ENCODE measurements at places on chromosomes 6 and 20.

GRCh38 chr20:51354191-51354768 is 188.2 kb downstream of the NFATC2 start:
- DNase-seq, result no peak

GRCh38 chr6:101779051-101779844 is 385.7 kb downstream of the GRIK2 start:
- peak; percentile 51 for DNase-seq

DNA sequence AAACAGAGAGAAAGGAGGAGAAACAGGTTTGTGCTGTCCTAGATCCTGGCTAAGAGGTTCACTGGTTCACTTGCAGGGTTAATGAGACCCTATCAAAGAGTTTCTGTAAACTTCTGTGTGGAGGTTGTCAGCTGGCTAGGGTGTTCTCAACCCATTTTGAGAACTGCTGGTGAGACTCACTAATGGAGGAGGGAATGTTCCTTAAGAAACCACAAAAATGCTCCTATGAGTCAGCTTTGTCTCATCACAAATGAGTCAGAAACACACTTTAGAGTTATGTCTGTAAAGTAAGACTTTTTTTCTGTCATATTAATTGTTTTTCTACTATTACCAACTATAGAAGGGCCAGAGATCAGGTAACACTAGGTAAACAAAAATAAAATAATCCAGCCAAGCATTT is 884.4 kb downstream of the PHF3 start:
- DNase-seq, result no peak

DNA sequence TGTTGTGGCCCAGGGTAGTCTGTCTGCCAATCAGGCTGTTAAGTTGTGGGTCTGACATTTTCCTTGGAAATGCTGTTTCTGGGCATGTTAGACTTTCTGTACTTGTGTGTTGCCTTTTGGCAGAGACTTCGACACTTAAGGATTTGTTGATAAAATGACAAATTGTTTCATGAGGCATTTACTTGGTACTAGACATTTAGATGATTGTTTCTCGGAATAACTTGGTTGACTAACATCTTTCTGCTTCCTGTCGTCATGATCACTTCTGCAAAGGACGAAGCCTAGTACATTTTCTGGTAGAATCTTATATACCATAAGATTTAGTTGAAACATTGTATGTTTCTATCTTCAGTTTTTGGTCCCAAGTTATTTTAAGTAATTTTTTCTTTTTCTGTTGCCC is 34.1 kb downstream of the UTRN start:
- peak; percentile 64 for DNase-seq

- no peak for DNase-seq
Observed at GRCh38 chr20:60341062-60341461, 382.8 kb downstream of the CDH26 start.

DNA sequence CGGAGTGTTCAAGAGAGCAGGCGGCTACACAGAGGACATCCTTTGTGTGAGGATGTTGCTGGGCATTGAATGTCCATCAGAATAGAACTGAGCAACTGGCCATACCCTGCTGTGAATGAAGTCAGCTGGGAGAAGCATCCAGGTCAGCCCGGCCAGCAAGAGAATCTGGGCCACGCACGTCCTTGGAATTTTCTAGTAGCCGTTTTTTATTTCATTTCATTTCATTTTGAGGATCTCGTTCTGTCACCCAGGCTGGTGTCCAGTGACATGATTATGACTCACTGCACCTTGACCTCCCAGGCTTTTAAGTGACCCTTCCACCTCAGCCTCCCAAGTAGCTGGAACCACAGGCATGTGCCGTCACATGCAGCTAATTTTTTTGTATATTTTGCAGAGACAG is 97.9 kb downstream of the SSR1 start:
- no peak for DNase-seq

- no peak for DNase-seq
Observed at GRCh38 chr6:160039441-160039840, 70.6 kb downstream of the IGF2R start.

DNA sequence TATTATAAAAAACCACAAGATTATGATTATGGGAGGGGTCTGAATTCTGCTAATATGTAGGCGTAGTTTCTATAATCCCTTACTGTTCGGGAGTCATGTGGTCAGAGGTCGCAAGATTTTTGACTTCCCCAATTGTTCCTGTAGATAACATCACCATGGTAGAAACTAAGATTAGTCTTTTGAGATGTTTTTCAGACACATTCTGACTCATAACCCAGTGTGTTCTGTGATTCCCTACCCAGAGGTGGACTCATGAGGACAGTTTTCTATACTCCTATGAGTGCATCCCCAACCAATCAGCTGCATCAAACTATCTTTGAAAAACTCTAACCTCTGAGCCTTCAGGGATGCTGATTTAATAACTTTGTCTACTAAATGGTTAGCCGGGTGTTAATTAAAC is 175.5 kb downstream of the RFPL4B start:
- DNase-seq, result no peak

GRCh38 chr6:89375427-89376267 is 23.1 kb upstream of the UBE2J1 start:
- DNase-seq, result peak; percentile 37

- DNase-seq, result no peak
Observed at GRCh38 chr6:129368076-129368475, 341.9 kb downstream of the ARHGAP18 start.

- DNase-seq, result no peak
Observed at GRCh38 chr20:25072226-25072811, 9.6 kb downstream of the VSX1 start.

DNA sequence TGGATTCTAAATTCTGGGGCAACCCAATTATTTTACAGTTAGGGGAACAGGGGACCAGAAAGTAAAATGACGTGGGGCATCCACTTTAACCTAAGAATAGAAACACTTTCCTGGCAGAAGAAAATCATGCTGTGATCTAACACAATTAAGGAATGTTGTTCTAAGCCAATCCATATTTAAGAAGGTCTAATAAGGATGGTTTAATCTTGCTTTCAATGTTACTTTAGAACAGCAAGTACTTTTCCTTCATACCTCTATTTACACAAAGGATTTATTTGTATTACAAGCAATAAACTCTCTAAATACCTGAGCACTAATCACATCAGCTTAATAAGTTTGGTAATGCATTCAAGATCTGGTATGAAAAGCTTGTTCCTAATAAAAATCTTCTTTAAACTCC is 32.4 kb downstream of the SLC2A12 start:
- no peak for DNase-seq

GRCh38 chr6:142238881-142239280 is 62.9 kb upstream of the ADGRG6 start:
- no peak for DNase-seq

DNA sequence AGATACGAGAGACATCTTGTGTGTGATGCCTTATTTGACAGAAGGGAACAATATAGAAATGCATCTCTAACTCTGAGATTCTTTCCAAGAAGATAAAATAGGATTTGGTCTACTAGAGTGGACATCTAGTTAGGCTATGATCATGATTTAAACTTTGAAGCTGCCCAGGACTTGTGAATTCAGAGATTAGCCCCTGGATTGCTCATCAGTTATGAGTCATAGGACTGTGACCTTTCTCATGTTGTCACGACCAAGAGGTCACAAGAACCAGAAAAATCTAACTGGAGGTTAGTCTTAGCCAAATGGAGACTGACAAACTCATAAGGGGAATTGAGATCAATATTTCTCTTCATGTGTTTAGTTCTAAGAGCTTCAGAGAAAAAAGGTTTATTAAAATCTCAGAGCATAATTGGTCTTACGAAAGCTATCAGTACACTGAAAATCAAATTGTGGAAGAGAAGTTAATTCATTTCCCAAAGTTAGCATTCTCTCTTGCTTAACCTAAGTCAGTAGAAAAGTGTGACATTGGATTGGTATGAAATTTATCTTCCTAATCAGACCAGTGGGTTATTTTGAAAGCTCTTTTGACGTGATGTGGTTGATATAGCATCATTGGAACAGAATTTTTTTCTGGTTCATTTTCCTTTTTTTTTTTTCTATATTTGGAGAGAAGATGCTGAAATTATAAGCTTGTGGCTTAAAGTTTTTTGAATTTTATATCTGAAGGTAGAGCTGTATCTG is 245.7 kb downstream of the RNF144B start:
- DNase-seq, result no peak

GRCh38 chr6:56278171-56278591 is 30.8 kb upstream of the COL21A1 start:
- DNase-seq, result no peak

DNA sequence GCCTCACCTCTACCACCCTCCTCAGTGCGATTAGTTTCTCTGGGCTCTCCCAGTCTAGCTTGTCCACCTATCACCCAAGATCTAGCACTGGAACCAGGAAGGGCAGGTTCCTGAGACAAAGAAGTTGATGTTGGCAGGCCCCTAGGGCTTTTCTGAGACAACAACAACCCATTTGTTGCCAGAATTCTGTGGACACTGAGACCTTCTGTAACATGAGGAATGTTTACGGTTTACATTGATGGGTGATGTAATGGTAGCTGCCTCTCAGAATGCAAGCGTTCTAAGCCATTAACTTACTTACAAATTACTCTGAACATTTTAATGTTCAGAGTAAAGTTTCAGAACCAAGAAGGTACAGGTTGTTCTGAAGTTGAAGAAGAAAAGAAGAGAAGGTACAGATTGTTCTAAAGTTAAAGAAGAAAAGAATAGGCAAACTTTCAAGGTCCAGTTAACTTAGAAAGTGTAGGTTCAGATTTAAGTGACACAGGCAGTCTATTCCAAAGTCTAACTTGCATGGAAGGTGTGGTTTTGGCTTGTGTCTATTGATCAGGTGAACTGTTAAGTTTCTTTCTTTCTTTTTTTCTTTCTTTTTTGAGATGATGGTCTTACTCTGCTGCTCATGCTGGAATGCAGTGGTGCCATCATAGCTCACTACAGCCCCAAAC is 3.7 kb upstream of the MED23 start:
- no peak for DNase-seq

DNA sequence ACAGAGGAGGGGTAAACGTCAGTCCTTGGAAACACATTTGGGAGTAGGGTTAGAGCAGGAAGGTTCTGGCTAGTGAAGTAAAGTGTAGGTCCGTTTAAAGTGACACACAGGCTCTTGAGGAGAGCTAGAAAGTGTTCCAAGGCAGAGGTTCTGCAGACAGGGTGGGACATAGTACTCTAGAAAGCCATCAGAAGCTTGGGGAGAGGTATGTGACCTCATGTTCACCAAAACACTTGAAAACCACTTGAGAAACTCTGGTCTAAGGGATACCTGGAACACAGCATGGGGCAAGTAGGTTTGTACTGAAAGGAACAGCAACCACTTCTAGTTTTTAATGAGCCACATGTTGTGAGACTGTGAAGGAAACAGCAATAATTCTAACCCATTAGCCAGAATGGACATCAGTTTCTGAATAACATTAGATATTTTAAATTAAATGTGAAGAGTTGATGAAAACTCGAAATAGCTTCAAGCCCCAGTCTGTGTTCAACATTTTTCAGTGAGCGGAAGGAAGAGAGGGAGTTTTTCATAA is 49.0 kb downstream of the SOBP start:
- DNase-seq, result no peak

DNA sequence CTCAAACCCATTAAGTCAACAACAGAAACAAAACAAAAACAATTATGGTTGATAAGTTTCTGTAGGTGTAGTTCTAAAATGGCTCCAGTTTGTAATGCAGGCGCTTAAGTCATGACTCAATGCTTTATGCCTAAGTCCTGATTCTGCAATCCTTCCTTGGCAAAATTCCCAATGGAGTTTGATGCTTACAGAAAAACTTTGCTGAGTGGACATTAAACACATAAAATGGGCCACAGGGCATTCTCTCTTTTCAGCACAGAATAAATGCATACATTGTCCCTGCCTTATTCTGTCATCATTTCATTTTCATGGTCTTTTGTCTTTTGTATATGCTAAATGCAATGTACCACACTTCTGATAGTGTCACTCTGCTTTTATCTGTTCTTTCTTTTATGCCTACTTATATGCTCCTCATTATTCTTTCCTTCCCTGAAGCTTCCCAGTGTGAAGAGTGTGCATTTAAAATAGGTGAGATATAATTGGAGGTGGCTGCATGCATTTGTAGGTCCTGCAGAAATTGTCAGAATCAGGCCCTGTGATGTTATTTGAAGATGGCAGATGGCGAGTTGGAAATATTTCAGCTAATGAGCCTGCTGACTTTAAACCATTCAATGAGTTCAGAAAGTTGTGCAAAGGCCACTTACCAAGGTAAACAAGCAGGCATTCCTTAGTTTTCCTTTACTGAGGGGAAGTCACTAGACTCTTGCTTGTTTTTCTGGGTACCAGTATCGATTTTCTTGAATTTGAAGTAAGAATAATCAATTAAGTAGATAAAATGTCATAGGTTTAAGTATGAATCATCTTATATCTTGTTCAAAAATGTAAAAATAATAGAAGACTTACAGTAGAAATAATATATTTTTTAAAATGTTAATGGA is 313.1 kb downstream of the TRDN start:
- no peak for DNase-seq

- peak; percentile 62 for DNase-seq
Observed at GRCh38 chr20:38231531-38232121, 28.9 kb downstream of the KIAA1755 start.

- DNase-seq, result no peak
Observed at GRCh38 chr20:42889517-42889916, 300.2 kb downstream of the PTPRT start.

All from inflammatory macrophage (primary cell).